ENCODE measurements at places on chromosomes 11 and 22.

DNA sequence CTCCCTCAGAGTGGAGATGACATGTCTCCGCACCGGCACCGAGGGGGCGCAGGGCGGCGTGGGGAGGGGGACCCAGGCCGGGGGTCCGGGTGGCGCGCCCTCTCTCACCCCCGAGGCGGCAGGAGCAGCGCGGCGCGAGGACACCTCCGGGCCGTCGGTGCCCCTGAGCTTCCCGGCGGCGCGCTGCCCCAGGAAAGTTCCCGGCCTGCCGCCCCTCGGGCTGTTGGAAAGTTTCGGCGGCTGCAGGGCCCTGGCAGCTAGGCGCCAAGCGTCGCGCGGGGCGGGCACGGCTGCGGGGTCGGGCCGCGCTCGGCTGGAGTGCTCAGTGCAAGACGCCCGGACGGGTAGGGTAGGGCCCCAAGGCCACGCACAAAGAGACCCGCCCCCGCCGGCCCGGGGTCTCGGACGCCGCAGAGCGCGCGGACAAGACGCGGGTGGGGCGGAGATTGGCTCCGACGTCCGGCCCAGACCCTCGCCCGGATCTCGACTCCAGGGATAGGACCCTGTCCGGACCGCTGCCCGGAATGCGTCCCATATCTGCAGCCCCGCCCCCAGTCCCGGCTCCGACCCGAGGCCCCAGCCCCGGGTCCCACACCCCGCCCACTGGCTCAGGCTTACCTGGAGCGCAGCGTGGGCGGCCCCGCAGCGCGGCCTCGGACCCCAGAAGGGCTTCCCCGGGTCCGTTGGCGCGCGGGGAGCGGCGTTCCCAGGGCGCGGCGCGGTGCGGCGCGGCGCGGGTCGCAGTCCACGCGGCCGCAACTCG is 471 bp downstream of the ARVCF start:
- no peak overlapping the region for H3K27ac ChIP-seq
- H3K4me1 ChIP-seq: peaks cover 5% of the 10 kb centered on the region
- H3K27me3 ChIP-seq: peaks cover 29% of the 10 kb centered on the region
- no peak for DNase-seq

DNA sequence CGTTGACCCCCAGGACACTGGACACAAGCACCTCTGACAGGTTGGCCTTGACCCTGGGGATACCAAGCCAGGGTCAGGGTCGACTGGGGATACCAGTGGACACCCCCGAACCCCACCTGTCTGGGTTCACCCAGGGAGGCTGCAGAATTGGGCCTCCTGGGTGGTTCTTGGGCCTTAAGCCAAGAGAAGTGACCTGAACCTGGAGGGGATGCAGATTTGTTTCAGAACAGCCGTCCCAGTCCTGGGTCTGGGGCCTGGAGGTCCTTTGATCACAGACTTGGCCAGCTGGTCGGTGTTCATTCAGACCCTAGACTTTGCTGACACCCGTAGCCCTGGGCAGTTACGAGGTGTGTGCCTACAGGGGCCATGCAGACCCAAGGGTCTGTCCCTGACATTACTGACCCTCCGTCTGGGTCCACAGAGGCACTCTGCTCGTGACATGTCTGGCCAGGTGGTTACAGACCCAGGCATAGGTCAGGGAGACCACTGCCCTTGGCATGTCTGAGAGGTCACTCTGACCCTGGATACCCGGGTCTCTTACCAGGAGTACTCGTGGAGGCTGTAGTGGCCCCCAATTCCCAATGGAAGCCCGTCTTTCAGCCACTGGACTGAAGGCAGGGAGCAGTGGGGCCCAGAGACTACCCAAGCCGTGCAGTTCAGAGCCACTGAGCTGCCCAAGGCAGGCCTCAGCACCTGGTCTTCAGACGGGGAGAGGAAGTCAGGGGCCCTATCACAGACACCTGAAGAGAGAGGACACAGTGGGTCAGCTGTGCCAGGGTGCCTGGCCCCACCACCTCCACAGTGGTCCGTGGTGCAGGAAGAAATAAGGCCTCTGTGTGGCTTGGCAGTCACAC is 6.4 kb downstream of the SIGIRR start:
- H3K27ac ChIP-seq: no peak overlapping the region
- DNase-seq: no peak
- H3K36me3 ChIP-seq: no peaks in the 10 kb centered on the region
- H3K4me1 ChIP-seq: peaks cover 3% of the 10 kb centered on the region
- no peak overlapping the region for H3K4me3 ChIP-seq

DNA sequence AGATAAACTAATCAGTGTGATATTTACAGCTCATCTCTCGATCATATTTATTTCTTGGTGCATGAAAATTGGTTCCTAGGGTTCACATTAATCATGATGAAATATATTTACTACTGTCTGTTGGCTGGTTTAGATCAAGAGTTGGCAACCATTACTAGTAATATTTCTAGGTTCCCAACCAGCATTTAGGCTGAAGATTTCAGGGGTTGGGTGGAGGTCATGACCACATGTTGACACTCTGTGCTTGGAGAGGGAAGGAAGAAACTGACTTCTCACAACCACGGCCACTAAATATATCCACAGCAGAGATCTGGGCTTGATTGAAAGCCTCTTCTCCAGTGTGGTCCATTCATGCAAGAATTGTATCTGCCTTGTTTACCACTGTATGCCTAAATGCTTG is 87.9 kb downstream of the ALX4 start:
- DNase-seq: no peak
- no peaks in the 10 kb centered on the region for H3K36me3 ChIP-seq
- H3K4me1 ChIP-seq: peaks cover 6% of the 10 kb centered on the region
- no peaks in the 10 kb centered on the region for H3K27me3 ChIP-seq
- no peak overlapping the region for H3K27ac ChIP-seq

GRCh38 chr11:124204008-124204407 is 20.9 kb downstream of the OR10D3 start:
- no peak overlapping the region for H3K4me3 ChIP-seq
- no peaks in the 10 kb centered on the region for H3K4me1 ChIP-seq
- H3K36me3 ChIP-seq: no peaks in the 10 kb centered on the region
- DNase-seq: no peak
